ENCODE measurements at places on chromosomes 4 and X. TPM values are rescaled to one million over a fixed set of nuclear protein-coding genes. Genes with fewer than 3 reads are reported as not detected.

DNA sequence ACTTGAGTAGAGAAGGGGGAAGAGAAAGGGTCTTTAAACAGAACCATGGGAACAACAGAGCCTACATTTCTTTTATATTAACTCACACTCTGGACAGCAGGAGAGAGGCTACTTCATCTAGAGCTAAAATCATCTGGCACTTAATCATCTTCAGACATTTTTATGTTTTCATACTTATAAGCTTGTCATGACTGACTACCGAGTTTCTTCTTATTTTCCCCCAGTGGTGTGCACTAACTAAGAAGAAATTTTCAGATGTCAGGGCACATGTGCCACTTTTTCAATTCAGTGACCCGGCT, 11.8 kb upstream of the RTL5 start:
- no peak for DNase-seq

DNA sequence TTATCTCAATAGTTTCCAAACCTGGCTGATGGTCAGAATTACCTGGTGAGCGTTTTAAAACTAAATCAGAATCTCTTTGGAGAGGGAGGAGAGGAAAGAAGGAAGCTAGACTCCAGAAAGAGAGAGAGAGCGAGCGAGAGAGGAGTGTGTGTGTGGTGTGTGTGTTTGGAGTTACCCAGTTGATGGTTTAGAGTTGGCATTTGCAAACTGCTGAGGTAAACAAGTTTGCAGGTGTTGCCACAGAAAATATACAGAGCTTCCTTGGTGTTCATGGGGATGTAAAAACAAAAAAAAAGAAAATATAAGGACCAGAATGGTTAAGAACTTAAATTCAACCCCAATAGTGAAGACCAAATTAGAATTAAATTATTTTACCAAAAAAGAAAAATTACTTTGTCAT, 26.4 kb upstream of the LAP3 start:
- DNase-seq = no peak

GRCh38 chr4:10082047-10082446, 34.6 kb downstream of the WDR1 start:
- no peak for DNase-seq

GRCh38 chr4:186144198-186144945, 39.9 kb downstream of the FAM149A start:
- DNase-seq = no peak

DNA sequence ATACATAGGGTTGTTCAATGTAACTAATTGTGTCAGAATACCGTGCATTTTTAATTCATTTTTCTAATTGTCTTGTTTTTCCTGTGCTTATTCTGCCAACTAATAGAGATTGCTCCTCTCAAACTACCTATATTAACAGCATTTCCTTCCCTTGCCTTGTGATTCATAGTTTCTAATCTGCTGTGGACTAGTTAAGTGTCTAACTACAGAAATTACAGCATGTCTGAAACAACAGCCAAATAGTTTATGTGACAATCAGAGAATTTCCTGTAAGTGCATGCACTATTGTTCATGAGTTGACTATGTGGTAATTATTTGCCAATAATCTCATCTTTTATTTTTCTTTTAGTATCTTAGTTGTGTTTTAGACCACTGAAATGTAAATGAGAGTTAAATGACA, 4.1 kb upstream of the SEC24B start:
- no peak for DNase-seq

- no peak for DNase-seq
Measured at GRCh38 chrX:53354669-53355068, 67.8 kb downstream of the SMC1A start.

- no peak for DNase-seq
Measured at GRCh38 chr4:20615486-20616260, 84.6 kb upstream of the PACRGL start.

DNA sequence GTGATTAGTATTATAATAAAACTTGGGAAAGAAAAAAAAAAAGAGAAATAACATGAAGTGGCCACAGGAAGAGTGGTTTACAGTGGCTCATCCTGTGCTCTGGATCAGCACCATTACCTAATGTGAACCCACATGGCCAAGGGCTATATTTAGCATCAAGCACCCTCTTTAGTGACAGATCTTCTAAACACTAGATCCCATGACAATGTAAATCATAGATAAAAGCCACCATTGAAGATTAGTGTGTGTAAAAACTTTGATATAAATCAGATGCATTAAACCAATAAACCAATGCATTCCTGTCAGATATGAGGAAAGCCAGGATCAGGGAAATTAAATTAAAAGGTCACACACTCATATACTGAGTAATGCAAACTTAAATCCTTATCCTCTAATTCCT, 400.6 kb upstream of the MAGEB18 start:
- no peak for DNase-seq

DNA sequence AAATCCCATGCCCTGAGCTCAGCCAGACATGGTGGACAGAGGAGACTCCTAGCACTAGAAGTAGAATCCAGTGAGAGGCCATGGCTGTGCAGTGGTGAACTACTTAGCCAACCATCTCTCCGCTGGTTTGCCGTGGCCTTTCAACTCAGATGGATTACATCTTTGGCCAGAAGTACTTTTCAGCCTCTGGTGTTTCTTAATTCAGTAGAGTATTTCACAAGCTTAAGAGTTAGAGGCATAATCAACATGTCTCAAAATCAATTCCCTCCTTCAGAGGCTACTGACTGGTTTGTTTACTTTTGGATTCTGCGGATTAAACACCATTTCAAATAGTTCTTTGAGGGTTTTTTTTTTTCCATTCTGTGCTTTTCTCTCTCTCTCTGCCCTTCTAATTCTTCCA, 91.1 kb upstream of the PGRMC2 start:
- no peak for DNase-seq

DNA sequence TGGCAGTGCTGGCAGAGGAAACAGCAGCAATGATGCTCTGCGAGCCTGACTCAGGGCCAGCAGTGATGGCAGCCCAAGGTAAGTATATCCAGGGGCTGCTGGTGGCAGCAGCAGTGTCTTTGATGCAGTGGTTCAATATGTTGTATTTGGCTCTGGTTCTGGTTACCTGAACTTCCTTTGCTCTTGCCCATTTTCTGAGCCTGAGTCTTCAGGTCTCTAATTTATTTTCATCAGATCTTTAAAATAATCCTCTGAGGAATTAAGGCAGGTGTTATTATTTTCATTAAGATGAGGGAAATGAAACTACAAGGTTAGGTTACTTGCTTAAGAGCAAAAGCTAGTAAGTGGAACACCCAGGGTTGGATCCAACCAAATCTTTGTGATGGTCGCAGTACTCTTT, 102.8 kb upstream of the BMP2K start:
- no peak for DNase-seq

GRCh38 chr4:107248571-107248970, 212.5 kb upstream of the DKK2 start:
- DNase-seq = no peak

- no peak for DNase-seq
Measured at GRCh38 chr4:69907151-69907550, 23.7 kb upstream of the CSN1S1 start.

DNA sequence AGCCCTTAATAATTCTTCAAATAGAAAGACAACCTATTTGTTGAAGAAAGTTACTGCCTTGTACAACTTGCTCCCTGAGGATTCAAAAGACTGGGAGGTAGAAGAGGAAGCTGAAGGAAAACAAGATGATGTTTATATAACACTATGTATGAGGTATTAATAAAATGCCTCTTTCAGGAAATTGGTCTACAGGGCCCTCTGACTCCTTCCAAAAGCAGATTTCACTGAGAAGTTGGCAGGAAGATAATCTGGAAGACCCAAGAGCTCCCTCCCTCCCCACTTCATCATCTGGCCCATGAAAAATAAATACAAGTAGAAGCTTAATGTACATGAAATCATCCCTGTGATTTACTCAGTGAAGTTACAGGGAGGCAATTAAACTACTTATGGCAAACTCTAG, 107.5 kb upstream of the MAGEC2 start:
- DNase-seq = no peak

- no peak for DNase-seq
Measured at GRCh38 chrX:139063364-139063763, 351.8 kb upstream of the FGF13 start.

- DNase-seq = no peak
Measured at GRCh38 chr4:101198682-101199339, 148.5 kb downstream of the PPP3CA start.

- no peak for DNase-seq
Measured at GRCh38 chr4:88104902-88105610, 53.4 kb downstream of the ABCG2 start.

Gene ADAD1
- not detected for total RNA-seq

Gene CT45A1
- not detected for total RNA-seq

Gene HTR2C
- not detected for total RNA-seq

Gene HS3ST1
- total RNA-seq = 4.9 TPM

Gene CCDC160
- total RNA-seq = not detected

Gene NSD2
- total RNA-seq = 50.4 TPM

Gene TKTL2
- not detected for total RNA-seq

Gene LPAR4
- not detected for total RNA-seq

All from upper lobe of left lung (tissue), 6 donors.